ENCODE measurements at places on chromosomes 4 and X. TPM values are rescaled to one million over a fixed set of nuclear protein-coding genes. Genes with fewer than 3 reads are reported as not detected.
A peak's percentile ranks its signal among the peaks of the same experiment; 100 is the strongest.

GRCh38 chrX:16771483-16772398 is 14.5 kb upstream of the TXLNG start:
- H3K4me1 ChIP-seq: no peaks in the 10 kb centered on the region
- peaks cover 1% of the 10 kb centered on the region for H3K36me3 ChIP-seq
- no peak overlapping the region for H3K4me3 ChIP-seq
- H3K27me3 ChIP-seq: no peaks in the 10 kb centered on the region

GRCh38 chr4:83334425-83335241 is at the start of gene HPSE:
HPSE (minus strand) TSS chr4:83334848; CDS start chr4:83334782, 66 bp downstream.
- no peaks in the 10 kb centered on the region for H3K36me3 ChIP-seq
- H3K4me3 ChIP-seq: peak within 1 kb of the TSS; percentile 82
- H3K27ac ChIP-seq: peak within 1 kb of the TSS; percentile 32

GRCh38 chr4:84914686-84915395 is 51.6 kb downstream of the WDFY3 start:
- H3K27me3 ChIP-seq: no peaks in the 10 kb centered on the region
- peaks cover 14% of the 10 kb centered on the region for H3K36me3 ChIP-seq
- DNase-seq: no peak
- H3K4me1 ChIP-seq: peaks cover 40% of the 10 kb centered on the region
- H3K27ac ChIP-seq: peak overlapping the region; percentile 41

- H3K4me1 ChIP-seq: peaks cover 3% of the 10 kb centered on the region
- DNase-seq: peak; percentile 93
- H3K27me3 ChIP-seq: no peaks in the 10 kb centered on the region
- no peak overlapping the region for H3K27ac ChIP-seq
- H3K36me3 ChIP-seq: peaks cover 13% of the 10 kb centered on the region
Measured at GRCh38 chrX:312621-313331, 5.8 kb downstream of the GTPBP6 start.

DNA sequence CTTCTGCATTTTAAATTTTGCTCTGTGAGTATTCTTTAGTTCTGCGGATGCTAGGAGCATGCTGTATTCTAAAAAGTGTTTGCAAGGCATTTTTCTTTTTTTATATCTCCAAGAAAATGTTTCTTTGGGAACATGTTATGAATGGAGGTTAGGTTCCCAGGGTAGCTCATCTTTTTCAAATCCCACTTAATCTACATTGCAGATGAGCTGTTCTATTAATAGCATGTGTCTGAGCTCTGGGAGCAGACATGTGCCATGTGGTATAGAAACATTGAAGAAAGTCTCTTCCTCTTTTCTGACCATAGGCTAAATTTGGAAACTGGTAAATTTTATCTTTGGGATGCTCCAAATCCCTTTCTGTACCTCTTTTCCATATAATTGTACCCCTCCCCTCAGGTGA is 23.2 kb downstream of the DIAPH2 start:
- no peak overlapping the region for H3K27ac ChIP-seq
- H3K36me3 ChIP-seq: no peaks in the 10 kb centered on the region
- H3K27me3 ChIP-seq: no peaks in the 10 kb centered on the region
- no peak for DNase-seq
- H3K4me3 ChIP-seq: no peak overlapping the region
- H3K4me1 ChIP-seq: peaks cover 15% of the 10 kb centered on the region

GRCh38 chr4:110164856-110165255 is 33.6 kb downstream of the ELOVL6 start:
- H3K36me3 ChIP-seq: no peaks in the 10 kb centered on the region
- DNase-seq: no peak
- peaks cover 30% of the 10 kb centered on the region for H3K4me1 ChIP-seq

The SLC26A1 gene
- total RNA-seq: 0.72 TPM

The GRIA2 gene
- 1.4 TPM for total RNA-seq

The LRP2BP gene
- total RNA-seq: 0.49 TPM

The ASB11 gene
- total RNA-seq: not detected

The PIN4 gene
- total RNA-seq: 8.7 TPM
